Uterus (tissue), 4 donors: ENCODE measurements at places on chromosomes 11 and 22. TPM values are rescaled to one million over a fixed set of nuclear protein-coding genes. Genes with fewer than 3 reads are reported as not detected.

- DNase-seq, result no peak
These were observed 22.1 kb upstream of the XKR3 start for GRCh38 chr22:16847271-16847670.

GRCh38 chr11:47982616-47983015, 2.3 kb downstream of the PTPRJ start:
- DNase-seq, result no peak

Gene IL17RA
- total RNA-seq, result 2.6 TPM

GRCh38 chr22:20206709-20207215, 55.9 kb upstream of the CCDC188 start:
- DNase-seq, result no peak

Gene LYVE1
- total RNA-seq, result 12.8 TPM

DNA sequence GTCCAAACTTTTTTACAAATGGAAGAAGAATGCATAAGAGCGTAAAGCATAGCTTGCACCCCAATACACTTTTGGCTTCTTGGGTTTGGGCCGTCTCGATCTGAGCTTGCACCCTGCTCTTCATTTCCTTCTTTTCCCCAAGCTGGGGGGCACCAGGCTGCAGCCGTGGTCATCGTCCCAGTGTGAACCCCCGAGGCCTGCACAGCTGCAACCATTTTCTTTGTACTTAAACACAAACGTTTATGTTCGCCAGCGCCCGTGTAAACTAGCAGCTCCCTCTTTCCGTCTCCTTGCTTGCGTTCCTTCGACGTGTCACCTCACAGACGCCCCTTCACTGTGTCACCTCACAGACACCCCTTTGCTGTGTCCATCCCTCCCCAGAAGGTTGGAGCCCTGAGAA, 10.1 kb downstream of the KRTAP5-5 start:
- no peak for DNase-seq

- DNase-seq, result no peak
These were observed 221.2 kb upstream of the PLET1 start for GRCh38 chr11:112481893-112482292.

Gene C11orf54
- total RNA-seq, result 13.3 TPM

DNA sequence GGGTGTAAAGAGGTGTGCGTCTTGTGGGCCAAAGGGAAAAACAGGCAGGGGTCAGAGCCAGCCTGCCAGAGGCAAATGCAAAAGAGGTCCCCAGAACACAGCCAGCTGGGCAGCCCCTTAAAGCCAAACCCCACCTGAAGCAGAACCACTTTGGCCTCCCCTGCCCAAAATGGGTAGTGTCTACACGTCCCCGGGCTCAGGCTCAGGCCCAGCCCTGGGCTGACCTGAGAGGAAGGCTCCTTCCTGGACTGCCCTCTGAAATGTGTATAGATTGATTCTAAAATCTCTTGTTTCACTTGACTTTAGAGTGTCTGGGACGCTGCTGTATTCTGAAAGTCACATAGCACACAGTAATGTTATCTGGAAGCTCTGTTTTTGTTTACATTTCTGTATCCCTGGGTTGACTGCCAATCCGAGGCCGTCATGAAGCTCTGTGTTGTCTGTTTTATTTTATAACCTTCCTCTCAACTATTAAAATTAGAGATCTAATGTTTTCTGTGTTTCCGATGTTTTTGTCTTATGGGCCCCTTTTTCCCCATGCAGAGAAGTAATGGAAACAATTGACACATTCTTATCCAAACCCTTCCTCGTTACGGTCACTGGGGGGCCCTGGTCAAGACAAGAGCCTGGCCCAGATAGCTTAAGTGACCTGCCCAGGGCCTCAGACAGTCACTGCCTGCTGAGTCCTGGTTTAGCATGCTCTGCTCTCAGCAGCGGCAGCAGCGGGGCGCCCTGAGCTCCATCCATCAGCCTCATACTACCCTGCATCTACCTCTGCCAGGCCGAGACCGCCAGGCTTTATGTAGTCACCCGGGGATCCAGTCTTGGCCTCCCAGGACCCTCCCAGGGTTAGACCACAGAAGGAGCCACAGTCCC, 10.1 kb downstream of the OVOL1 start:
- no peak for DNase-seq

- no peak for DNase-seq
These were observed 942.3 kb downstream of the BRD1 start for GRCh38 chr22:48885271-48885918.

DNA sequence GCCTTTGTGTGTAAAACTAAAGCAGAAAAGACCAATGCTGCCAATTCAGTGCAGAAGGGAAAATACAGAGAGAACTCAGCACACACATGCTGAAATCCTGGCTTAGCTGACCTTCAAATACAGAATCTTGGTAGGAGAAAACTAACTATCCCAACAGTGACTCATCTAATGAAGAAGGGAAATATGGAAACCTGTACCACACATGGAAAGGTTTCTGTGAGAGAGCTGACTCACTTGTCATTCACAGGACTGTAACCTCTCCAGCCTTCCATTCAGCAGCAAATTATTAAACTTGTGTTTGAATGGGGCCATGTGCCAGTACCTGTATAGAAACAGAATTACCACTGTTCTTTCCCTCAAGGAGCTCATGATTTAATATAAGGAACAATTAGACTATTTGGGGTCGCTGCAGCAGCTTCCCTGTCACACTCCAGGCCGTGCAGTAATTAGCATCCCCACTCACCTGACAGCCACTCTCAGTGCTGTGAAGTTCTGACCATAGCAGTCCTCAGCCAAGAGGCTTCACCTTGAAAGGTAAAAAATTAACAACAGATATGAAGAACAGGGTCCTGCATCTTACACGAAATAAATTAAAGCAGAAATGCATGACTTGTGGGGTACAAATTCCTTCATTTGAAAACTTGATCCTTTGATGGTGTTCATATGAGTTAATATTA, 53.9 kb downstream of the MSANTD4 start:
- DNase-seq, result no peak

Gene PHF21B
- total RNA-seq, result 0.29 TPM

Gene MAJIN
- not detected for total RNA-seq
